ENCODE measurements at places on chromosomes 7 and 10.
A peak's percentile ranks its signal among the peaks of the same experiment; 100 is the strongest.

GRCh38 chr7:77995717-77996116 is 197.1 kb downstream of the PHTF2 start:
- DNase-seq: no peak

DNA sequence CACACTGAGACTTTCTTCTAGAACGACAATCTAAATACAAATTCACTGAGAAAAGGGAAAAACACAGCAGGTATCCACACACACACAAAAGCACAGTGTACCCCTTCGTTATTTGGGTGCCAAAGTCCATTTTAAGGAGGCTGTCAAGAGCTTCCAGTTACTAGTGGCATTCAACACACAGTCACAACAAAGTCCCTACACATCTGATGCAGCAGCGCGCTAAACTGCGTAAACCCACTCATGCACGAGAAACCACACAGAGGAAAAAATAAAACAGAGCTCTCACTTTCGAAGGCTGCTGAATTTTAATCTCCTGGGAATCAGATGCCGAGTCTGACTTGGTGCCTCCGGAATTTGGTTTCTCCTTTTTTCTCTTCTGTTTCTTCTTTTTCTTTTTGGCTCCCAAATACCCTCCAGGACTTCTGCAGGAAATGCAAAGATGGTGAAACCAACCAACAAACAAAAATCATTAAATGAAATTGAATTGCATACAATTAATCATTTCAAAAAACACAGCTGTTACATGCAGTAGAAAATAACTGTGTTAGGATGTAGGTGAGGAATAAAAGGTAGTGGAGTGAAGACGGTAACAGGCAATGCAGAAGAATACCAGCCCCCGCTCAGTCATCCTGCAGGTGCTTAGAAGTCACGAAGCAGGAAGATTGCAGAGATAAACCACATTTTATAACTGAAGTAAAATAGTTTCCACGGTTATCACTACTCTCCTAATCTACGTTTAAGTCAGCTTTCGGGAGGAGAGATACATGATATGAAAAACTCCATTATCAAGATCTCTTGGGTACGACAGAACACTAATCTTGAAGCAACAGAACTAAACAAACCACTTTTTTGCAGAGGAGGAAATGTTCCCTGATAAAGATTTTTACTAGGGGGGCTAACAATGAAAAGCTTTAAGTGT is 27.1 kb downstream of the NMT2 start:
- no peak for DNase-seq

DNA sequence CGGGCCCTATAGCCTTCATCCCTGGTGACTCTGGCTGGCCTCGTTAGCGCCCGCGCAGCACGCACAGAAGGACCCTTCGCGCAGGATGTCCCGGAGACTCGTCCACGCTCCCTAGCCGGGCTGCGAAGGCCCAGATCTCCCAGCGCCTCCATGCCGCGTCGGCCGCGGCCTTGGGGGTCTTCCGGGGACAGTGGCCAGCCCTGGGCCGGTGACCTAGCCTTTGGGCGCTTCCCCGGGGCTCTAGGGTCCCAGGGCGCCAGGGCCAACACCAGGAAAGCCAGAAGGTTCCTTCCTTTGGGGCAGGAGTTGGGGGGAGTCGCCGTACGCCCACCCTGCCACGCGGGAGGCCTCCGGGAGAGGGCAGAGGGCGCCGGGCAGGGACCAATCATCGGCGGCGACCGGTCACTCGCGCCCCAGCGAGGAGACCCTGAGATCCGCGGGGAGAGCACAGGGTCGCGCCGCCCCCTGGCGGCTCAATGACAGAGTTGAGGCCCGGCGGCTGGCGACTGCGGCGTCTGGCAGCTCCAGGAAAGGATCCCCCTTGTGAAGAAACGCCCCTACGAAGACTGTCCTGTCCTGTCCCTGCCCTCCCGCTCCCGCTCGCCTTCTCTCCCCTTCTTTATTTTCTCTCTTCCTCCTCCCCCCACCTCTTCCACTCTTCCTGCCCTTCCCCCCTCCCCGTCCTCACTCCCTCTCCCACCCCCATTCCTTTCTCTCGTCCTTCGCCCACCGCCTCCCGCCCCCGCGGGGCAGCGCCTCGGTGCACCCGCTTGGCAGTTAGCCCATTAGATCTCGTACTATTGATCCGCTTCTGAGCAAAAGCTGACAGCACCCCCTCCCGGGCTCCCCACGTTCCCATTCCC is 62.3 kb upstream of the LBX1 start:
- DNase-seq: peak; percentile 49

GRCh38 chr10:43855667-43856210 is 207.1 kb upstream of the ZNF32 start:
- DNase-seq: no peak

DNA sequence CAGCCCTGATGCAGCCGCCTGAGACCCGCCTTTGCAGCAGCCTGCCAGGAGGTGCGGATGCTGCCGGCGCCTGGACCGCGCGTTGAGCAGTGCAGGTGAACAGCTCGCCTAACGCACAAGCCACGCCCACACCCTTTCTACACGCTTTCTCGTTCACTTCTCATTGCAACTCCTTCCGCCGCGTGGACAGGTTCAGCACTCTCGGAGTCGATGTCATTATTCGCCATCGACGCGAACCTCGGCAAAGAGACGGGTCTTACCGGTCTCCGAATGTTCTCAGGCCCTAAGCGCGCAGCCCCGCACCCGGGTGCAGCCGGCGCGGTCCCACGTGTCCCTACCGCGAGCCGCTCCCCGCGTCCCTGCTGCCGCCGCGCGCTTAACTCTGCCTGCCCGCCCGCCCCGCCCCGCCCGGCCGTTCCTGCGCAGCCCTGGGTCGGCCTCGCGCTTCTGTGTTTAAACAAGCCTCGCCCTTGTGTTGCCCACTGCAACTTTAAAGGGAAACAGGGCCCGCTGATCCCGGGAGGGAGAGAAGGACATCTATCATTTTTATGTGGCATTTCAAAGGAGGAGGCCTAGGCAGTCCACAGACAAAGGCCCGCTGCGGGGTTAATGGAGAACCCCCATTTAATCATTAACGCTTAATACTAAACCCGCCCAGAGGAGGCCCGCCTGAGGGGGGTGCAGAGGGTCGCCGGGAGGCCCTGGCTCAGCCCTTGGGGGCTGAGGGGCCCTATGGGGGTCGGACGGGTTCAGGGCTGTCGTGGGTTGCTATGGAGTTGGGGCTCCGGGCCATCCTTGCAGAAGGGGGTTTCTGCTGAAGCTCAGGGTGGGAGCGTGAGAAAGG is 128.5 kb downstream of the WDR11 start:
- DNase-seq: peak; percentile 79

DNA sequence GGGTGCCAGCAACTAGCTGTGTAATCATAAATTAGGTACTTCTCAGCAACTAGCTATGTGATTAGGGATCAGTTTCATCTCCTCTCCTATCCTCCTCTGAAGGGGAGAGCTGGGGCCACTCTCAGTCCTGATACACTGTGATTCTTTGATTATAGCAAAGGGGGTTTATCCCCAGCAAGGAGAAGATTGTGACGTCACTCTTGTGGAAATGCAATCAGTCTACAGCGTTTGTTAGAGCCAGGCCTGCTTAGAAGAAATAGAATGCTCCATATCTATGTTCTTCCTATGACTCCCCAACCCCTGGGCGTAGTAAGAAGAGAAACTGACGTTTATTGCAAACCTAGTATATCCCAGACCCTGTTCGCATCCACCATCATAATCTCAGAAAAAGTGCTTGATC is 308.2 kb downstream of the GFRA1 start:
- DNase-seq: no peak

GRCh38 chr10:63457594-63457993 is 8.2 kb downstream of the JMJD1C start:
- no peak for DNase-seq

- peak; percentile 23 for DNase-seq
Observed at GRCh38 chr7:71633551-71634008, 501.6 kb downstream of the GALNT17 start.

DNA sequence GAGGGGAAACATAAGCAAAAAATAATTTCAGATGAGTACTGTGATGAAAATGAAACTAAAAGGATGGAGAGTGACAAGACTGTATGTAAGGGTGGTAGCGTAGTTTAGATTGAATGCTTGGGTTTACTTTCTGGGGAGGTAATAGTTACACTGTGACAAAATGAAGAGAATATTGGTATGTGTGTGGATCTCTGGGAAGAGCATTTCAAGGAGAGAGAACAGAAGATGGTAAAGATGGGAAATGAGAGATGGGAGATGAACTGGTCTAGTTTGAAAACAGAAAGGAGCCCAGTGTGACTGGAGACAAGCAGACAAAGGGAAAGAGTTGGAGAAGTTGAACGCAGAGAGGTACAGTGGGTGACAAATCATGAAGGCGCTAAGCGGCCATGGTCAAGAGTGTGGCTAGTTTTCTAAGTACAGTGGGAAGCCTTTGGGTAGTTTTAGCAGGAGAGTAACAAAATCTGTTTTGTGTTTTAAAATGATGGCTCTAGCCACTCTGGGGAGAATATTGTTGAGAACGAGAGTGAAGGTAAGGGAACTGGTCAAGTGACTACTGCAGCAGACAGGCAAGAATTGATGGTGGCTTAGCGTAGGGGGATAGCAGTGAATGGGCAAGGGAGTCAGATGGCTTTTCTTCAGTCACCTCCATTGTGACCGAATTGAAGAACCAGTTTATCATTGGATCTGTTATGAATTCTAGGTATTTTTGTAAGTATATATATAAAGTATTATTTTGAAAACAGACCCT is 22.6 kb downstream of the PALS2 start:
- DNase-seq: no peak

- DNase-seq: no peak
Observed at GRCh38 chr7:22647451-22648257, 79.3 kb upstream of the IL6 start.

DNA sequence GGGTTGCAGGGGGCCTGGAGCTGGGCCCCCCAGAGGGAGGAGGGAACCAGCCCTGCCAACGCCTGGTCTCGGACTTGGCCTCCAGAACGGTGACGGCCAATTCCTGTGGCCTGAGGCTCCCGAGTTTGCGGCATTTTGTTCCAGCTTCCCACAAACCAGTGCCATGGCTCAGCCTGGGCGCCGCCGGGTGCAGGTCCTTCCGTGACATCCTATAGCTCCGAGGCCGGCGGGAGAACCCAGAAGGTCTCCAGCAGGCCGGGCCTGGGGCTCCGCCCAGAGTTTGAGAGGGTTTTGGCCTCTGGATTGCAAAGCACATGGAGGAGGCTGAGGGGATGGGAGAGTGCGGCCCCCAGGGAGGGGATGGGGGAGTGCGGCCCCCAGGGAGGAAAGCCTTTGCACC is 92.6 kb downstream of the UNCX start:
- DNase-seq: no peak

All from T47D (cell line).